A172 (cell line): ENCODE measurements at places on chromosomes 12 and 14. TPM values are rescaled to one million over a fixed set of nuclear protein-coding genes. Genes with fewer than 3 reads are reported as not detected.

DNA sequence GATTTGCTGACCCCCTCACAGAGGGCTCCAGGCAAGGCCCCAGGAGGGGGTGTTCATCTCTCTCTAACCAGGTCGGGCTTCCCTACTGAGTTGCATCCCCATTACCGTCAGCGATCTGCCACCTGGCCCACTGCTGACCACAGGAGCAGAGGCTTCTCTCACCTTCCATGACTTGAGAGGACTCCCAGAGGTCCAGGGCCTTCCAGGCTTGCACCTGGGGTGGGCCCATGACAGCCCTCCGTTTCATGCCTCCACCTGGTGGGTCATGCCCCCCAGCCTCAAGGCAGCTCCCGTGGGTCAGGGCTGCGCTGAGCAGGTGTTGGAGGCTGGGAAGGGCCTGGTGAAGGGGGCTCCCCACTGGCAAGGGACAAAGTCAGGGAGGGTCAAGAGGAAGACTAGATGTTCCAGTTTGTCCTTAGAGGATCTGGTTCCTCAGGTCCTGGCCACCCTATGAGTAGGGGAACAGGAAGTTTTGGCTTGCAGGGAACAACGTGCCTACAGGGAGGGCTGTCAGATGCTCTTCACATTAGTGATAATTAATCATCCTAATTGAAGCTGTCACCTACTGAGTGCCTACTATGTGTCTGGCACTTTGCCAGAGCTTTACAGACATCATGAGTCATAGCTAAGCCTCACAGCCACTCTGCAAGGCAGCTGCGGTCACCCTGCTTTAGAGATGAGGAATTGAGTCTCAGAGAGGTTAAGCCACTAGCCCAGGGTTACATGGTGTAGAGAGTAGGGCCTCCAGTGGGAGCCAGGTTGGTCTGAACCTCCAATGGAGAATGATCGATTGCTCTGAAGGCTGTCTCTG is 13.8 kb downstream of the NFKBIA start:
- DNase-seq, result peak; percentile 67

ERBB3 gene
- 0.64 and 2.4 TPM in 2 replicates for total RNA-seq

GRCh38 chr12:30913323-30913722 is 13.2 kb upstream of the TSPAN11 start:
- DNase-seq, result no peak

GRCh38 chr12:5830111-5830510 is 114.9 kb downstream of the ANO2 start:
- DNase-seq, result no peak

DNA sequence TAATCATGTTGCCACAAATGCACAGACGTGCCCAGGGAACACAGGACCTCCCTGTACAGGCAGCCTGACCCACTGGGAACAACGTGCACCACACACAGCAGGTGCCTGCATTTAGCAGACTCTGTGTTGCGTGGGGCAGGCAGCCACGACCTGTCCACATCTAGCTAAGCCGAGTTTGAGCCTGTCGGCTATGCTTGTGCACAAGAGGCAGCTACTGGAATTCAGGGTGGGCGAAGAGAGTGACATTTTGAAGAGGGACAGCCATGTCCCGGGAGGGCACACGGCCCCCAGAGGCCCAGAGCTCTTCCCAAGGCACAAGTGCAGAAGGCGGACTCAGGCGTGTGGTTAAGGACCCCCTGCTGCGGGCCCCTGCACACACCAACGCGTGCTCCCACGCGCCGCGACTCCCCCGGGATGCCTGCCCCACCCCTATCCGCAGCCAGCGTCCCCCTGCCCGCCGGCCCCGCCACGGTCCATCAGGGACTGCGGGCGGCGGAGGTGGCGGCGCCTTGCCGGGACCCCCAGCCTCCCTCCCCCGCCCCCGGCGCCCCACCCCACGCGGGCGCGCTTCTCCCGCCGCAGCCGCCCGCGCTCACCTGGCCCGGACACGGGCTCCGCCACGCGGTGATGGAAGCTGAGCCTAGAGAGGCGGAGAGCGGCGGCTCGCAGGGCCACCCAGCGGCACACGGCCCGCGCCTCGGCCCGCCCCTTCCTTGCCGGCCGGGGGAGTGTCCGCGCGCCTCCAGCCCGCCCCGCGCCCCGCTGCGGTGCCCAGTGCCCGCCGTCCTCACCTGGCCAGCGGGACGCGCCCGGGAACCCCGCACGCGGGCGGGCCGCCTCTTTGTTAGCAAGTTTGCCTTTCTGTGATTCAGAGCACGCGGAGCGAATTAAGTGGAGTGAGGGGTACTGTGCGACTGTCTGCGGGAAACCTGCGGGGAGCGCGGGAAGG is 125.3 kb upstream of the PRMT8 start:
- no peak for DNase-seq

PLEK2 gene
- total RNA-seq, result 0.69 and 4.1 TPM in 2 replicates

DNA sequence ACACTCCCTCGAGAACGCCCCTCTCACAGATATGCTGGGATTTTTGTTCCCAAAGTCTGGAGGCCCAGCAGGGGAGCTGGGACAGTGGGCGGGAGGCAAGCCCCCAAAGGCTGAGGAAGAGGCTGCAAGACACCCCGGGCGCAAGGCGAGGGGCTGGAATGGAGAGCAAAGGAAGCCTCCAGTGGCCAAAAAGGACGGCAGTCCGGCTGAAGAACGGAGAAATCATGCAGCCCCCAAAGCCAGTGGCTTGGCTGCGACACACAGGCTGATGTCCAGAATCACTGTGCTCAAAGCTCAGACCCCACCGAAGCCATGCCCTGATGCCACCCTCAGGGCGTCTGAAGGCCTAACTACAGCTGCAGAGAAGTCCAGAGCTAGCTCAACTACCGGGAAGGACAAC is 10.9 kb downstream of the CLBA1 start:
- no peak for DNase-seq

GRCh38 chr14:100640471-100641273 is 53.5 kb upstream of the BEGAIN start:
- DNase-seq, result peak; percentile 64

DNA sequence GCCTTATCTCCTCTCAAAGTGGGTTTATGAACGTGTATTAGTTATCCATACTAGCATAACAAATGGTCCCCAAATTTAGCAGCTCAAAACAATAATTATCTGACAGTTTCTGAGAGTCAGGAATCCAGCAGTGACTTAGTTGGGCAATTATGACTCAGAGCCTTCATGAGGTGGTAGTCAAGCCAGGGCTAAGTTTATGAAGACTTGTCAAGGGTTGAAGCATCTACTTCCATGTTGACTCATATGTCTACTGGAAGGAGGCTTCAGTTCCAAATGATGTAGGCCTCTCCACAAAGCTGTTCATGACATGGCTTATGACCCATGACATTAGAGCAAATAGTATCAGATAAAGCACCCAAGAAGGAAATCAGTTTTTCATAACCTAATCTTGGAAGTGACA is 73.2 kb downstream of the IPO8 start:
- DNase-seq, result peak; percentile 23

- DNase-seq, result no peak
Observed at GRCh38 chr14:94612580-94613554, 676 bp downstream of the SERPINA3 start.

CD27 gene
- not detected in 2 replicates for total RNA-seq
